ENCODE measurements at places on chromosomes 2 and 18. TPM values are rescaled to one million over a fixed set of nuclear protein-coding genes. Genes with fewer than 3 reads are reported as not detected.

Gene ALPI
- total RNA-seq: not detected

Gene ACMSD
- total RNA-seq: not detected

Gene APCDD1
- 5.6 TPM for total RNA-seq

Gene NOSTRIN
- not detected for total RNA-seq

Gene SH3RF3
- 0.14 TPM for total RNA-seq

Gene TFCP2L1
- total RNA-seq: 13.8 TPM

Gene UGT1A8
- not detected for total RNA-seq

Gene NYAP2
- not detected for total RNA-seq

Gene UGT1A3
- 0.88 TPM for total RNA-seq
